ENCODE measurements at places on chromosomes 3 and 15.
A peak's percentile ranks its signal among the peaks of the same experiment; 100 is the strongest.

DNA sequence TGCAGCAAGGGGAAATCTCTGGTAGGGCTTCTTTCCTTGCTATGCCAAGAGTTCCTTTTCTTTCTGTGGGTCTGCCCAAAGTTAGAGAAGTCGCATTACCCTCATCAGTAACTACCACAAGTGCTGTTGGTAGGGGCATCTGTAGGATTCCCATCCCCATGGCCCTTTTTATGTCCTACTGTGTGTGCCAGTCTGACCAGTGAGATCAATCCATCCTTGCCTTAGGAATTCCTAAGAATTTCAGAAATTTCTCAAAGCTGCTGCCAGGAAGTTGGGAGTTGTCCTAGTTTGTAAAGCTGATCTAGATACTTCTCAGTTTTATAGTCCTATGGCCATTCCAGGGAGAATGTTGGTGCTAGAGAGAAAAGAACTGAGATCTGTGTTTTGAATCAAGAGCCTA lies 36.5 kb downstream of the SH3GL3 start:
- DNase-seq: no peak

DNA sequence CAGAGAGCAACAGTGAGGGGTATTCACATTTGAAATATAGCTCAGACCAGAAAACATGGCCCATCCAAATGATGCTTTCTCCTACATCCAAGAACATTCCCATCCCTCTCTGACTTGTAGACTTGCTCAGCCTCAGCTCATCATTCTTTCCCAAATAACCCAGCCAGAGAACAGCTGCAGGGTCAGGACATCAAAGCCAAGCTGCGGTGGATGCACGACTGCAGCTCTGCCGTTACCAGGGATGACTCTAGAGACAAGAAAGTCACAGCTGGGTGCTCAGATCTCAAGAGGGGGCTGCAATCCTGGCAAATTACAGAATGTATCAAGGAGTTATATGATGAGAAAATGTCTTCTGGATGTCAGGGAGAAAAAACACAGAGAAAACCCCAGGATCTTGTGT lies 944.3 kb downstream of the NTRK3 start:
- DNase-seq: no peak

DNA sequence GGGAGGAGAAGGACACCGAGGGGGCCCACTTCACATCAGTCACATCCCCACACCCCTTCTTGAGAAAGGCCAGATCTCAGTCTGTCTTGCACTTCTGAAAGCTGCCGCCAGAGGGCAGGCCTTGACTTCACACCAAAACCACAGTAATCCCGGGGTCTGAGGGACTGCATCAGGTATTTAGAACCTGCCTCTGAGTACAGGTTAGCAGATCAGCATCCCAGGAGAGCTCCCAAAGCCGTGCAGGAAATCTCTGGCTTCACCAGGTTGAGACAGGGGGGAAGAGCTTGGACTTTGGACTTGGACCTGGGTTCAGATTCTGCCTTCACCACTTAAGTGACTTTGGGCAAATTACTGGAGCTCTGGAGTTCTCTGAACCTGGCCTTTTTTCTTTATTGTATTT lies 50.3 kb downstream of the LHFPL4 start:
- DNase-seq: peak; percentile 68

DNA sequence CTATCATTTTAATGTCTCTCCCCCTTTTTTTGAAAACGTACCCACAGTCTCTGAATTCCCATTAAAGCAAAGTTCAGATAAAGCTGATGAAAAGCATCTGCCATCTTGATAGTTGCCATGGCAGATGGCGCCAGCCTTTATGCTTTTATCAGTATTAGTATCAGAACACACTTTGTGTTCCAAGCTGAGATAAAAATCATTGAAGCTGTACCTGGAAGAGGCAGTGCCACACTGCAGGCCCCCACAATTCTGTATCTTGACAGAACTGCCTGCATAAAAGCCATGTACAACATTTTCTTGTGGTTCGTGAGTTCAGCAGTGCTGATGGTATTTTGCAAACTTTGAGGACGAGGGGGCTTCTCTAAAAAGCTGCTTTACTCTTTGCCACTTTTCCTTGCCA lies 311.7 kb downstream of the SATB1 start:
- no peak for DNase-seq

DNA sequence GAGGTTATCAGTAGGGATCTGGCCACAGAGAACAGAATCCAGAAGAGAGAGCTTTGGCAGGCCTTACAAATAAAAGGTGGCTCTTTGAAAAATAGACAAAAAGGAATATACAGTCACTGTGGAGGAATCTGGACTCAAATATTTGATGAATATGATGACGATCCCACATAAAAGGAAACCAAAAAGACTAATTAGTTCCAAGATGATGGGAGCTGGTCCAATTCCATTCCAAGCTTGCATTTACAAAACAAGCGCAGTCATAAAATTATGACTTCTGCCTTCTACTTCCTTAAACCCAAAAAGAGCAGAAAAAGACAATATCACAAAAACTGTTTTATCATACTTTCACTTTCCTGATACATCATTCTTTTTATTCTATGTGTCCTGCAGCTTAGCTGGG lies 285.8 kb downstream of the DIPK2A start:
- no peak for DNase-seq

DNA sequence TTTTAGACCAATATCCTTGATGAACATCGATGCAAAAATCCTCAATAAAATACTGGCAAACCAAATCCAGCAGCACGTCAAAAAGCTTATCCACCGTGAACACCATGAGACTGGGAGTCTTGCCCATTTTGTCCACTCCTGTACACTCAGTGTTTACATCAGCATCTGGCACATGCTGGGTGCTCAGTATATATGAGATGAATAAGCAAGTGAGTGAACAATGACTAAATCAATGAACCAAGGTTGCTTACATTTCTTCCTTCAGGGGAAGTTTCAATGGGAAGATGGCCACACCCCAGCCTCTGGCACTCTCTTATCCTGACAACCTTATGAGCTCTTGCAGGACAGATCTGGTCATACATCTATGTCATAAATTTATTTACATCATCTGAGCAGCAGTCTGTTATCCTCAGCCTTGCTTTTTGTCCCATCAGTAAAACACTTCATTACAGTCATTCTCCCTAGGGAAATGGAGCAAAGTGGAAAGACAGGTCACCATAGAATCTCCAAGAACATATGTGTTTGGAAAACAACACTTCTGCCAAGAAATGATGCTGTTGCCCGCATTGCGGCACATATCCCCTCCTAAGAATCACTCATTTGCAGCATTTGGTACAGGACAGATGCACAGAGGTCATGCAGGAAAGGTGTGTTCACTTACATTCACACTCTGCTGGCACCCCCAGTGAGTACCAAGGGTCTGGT lies 171.8 kb upstream of the EIF1B start:
- no peak for DNase-seq
